Hypothalamus (tissue), 51 donors: ENCODE measurements at places on chromosomes 5 and 9.

DNA sequence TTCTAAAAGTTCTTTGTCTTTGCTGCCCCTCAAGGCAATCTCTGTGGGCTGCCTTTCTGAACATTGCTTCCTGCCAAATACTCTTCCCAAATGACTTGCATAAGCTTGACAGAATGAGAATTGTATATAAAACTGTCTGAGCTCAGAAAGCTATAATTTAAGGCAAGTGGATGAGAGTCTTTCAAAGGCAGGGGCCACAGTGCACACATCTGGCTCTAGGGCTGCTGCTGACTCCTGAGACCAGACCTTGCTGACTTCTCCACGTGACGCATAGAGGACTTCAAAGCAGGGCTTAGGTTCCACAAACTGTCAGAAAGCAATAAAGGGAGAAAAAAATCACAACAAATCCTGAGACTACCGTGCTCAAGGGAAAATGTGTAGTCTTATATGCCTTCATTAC, 79.4 kb upstream of the DIRAS2 start:
- no peak for DNase-seq

DNA sequence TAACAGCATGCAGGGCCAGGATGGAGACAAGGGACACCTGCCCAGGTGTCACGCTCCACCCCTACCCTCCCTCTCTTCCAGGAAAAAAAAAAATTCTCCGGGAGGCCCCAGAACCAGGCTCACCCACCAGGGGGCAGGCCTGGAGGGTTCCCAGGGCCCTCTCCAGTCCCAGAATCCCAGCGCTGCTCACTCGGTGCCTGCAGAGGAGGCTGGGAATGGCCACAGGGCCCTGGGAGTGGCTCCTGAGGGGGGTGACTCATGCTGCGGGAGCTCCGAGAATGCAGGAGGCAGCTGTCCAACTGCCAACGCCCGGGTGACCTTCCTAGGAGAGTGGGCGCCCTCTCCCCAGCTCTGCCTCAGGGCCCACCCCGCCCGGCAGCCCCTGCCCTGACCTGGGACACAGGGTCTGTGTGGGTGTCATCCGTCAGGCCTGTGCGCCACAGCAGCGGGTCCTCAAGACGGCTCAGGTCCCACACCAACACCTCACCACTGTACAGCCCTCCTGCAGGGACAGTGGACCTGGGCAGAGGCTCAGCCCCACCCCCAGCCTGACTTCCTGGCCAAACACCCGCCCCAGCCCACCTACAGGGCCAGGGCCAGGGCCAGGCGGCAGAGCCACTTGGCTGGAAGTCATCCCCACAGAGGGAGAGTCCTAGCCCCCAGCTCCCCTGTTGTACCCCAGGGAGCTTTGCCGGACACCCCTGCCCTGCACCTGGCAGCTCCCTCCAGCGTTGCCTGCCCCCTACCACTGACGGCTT, 21.2 kb downstream of the DYNC2I2 start:
- DNase-seq = no peak

- DNase-seq = no peak
These were observed 88.3 kb downstream of the ANKRD33B start for GRCh38 chr5:10652151-10652550.

DNA sequence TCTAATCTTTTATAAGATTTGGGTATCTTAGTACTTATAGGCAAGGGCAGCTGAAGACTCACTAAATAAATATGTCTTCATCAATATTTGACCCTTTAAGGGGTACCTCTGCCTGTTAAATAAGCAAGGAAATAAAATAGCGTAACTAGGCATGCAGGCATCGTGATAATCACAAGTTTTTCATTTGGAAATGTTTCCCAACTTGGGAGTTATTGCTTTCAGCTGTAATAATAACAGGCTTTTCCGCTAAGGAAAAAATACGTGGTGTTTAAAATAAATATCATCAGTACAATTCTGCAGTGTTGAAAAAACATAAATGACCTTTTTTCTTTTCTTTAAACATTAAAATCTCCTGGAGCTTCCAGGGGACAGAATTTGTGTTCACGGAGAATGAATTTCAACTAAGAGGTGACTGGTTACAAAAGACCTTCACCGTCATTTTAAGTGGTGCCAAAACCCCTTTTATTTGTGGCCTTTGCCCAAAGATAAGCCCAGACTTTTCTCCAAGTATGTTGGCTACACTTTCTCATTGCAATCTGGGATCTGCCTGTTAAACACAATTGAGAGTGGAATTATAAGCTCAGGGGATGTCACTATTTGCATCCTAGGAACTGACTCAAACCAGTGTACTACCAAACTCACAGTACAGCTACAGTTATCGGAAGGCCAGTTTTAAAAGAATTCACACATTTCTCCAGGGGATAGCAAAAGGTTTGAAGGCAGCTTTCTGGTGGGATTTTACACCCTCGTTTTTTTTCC, 218.6 kb downstream of the FBXL7 start:
- DNase-seq = no peak

- peak; percentile 57 for DNase-seq
These were observed at the start of gene MGAT4B for GRCh38 chr5:179806250-179807048. MGAT4B (minus strand) TSS chr5:179806866; CDS start chr5:179806583, 283 bp downstream.

GRCh38 chr5:41432481-41433253, 77.7 kb downstream of the PLCXD3 start:
- DNase-seq = no peak
